ENCODE measurements at places on chromosomes 7 and 10.

- DNase-seq: no peak
These were observed 63.3 kb upstream of the NANOS1 start for GRCh38 chr10:118966076-118966849.

DNA sequence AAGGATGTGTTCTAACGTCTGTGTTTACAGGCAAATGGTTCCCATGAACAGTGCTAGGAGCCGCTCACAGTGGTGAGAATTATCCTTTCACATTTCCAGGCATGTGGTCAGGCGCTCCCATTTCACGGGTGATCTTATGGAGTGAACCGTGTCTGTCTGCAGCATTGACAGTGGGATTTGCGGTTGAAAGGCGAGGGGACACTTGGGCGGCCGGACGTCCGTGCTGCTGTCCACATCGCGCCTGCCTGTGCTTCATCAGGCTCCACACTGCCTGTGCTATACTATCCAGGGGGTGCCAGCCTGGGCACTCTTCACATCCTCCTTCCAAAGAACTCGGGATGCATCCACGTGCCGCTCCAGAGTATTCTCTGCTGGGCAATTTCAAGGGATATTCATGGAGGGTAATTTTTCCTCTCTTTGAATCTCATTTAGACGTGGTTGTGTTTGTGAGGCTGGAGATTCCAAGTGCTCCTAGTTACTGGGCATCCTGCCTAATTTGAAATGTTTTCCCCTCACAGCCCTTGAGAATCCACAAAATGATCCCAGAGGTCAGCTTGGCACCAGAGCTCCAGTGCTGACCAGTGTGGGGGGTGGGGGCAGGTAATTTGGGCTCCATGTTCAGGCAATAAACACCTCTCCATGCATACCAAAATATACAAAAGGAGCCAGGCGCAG, 61.9 kb upstream of the EBF3 start:
- DNase-seq: no peak

- DNase-seq: no peak
These were observed 81.3 kb downstream of the GLI3 start for GRCh38 chr7:42155584-42156290.

- DNase-seq: no peak
These were observed 10.3 kb downstream of the RBP3 start for GRCh38 chr10:47358457-47358856.

DNA sequence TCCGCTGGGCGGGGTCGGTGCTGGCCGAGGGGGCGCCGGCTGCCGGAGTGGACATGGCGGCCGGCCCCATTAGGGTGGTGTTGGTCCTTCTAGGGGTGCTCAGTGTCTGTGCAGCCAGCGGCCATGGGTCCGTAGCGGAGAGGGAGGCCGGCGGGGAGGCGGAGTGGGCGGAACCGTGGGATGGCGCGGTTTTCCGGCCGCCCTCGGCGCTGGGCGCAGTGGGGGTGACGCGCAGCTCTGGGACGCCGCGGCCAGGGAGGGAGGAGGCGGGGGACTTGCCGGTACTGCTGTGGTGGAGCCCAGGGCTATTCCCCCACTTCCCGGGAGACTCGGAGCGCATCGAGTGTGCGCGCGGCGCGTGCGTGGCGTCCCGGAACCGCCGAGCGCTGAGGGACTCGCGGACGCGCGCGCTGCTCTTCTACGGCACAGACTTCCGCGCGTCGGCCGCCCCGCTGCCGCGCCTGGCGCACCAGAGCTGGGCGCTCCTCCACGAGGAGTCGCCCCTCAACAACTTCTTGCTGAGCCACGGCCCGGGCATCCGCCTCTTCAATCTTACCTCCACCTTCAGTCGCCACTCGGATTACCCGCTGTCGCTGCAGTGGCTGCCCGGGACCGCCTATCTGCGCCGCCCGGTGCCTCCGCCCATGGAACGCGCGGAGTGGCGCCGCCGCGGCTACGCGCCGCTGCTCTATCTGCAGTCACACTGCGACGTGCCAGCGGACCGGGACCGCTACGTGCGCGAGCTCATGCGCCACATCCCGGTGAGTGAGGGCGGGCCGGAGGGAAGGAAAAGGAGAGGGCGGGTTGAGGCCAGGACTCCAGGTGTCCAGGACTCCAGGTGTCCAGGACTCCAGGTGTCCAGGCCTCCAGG, 9.3 kb upstream of the CHCHD1 start:
- peak; percentile 69 for DNase-seq

DNA sequence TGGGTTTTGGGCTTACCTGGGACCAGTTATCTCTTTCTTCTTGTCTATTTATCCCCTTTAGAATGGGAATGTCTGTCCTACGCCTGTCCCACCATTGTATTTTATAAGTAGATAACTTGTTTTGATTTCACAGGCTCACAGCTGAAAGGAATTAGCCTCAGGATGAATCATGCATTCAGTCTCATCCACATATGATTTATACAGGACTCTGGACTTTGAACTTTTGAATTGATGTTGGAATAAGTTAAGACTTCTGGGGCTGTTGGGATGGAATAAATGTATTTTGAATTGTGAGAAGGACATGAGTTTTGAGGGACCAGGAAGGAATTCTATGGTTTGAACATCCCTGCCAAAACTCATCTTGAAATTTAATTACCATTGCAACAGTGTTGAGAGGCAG, 112.6 kb downstream of the AMPH start:
- DNase-seq: no peak

- DNase-seq: no peak
These were observed 329.4 kb downstream of the NXPH1 start for GRCh38 chr7:8762803-8763202.

- no peak for DNase-seq
These were observed 35.7 kb upstream of the DYNC1I1 start for GRCh38 chr7:95736635-95737034.

DNA sequence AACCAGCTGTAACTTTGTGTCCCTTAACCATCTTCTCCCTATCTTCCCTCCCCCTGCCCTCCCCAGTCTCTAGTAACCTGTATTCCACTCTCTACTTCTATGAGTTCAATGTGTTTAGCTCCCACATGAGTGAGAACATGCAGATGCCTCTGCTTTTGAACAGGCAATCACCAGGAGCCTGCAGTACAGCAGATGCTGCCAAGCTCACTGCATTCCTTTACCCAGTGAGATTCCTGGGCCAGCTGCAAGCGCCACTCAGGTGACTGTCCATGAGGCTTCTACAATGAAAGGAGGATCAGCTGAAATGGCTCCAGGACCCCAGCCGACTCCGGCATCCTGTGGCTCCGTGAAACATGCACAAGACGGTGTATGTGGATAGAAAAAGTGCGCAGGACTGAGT, 15.7 kb downstream of the GRID1 start:
- DNase-seq: no peak

GRCh38 chr7:134365341-134366054, 48.8 kb upstream of the SLC35B4 start:
- DNase-seq: no peak

DNA sequence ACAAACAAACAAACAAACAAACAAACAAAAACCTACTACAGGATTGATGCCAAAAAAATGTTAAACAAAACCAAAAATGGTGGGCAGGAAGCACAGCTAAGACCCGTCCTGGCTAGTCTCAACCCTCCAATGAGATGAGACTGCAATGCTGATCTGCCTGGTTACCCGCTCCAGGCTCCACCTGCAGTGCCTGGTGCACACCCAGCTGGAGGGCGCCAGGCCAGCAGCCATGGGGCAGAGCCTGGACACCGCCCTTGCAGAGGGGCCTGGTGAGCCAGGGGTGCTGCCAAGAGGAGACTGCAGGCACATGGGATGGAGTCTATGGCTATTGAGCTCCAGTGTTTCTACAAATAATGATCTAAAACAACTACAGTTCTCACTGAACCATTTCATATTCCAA, 107.0 kb downstream of the LARP4B start:
- no peak for DNase-seq

DNA sequence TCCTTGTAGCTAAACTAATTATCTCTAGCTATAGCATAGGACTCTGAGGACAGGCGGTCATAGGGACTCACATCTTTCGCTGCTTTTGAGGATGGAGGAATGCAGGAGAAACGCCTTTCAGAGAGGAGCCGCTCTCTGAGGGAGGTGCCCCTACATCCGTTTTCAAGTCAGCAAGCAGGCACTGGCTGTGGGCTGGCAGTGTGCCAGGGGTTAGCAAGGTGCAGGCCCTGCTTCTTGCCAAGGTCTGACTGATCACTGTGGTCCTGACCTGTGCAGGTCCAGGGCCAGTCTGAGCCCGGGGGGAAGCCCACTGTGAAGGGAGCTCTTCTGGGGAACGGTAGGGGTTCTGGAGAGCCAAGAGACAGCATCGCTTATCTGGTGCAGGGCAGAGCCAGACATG, 89.4 kb downstream of the SH3PXD2A start:
- DNase-seq: peak; percentile 62

DNA sequence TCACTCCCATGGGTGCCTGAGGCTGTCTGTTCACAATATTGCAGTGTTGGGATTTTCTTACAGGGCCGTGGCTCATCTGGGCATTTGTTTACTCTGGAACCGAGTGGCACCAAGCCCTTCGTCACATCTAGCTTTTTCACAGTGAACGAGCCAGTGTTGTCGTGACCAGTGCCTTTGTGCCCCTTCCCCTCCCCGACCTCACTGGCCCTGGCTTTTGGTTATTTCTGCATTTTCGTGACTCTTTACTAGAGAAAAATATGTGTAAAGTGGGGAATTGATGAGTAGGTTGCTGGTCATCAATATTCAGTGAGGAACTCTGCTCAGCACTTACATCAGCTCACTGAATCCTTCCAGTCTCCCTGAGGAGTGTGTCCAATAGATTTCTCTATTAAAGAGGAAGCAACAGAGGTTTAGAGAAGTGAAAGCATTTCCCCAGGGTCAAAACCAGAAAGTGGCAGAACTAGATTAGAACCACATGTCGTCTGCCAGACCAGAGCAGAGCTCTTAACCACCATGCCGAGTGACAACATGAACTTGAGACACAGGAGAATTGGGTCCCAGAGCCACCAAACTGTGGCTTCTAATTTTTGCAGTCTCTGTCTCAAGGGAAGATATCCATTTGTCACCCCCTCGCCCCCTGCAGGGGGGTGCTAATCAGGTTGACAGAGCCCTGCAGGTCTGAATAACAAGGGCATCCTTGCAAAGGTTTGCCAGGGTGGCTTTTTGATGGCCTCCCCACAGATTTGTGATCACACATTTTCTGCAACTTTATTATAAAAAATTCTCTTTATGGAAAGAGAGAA, 125.3 kb downstream of the CHN2 start:
- DNase-seq: no peak

- peak; percentile 46 for DNase-seq
These were observed 2.7 kb downstream of the MXI1 start for GRCh38 chr10:110209926-110210673.

Data from activated T-helper 1 cell treated with anti-CD3 and anti-CD28 coated beads, Interleukin-2, amount 50 U/mL, for 16 hours (primary cell).